ENCODE measurements at places on chromosomes 2 and 18.

DNA sequence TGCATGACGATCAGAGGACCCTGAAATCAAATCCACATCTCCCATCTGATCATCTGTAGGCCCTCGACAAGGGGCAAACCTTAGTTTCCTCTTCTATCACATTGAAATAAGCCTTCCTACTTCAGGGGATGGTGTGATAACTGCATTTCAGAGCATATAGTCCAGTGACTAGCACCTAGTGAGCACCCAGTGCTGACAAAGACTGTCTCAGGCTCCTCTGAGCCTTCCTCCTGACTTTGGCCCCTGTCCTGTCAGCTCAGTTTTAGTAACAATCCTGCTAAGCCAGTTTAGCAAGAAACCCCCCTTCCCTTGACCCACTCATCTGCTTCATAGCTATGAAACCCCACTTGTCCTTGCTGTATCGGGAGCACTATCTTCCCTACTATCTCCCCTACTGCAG lies 304.0 kb downstream of the ALK start:
- DNase-seq = no peak

DNA sequence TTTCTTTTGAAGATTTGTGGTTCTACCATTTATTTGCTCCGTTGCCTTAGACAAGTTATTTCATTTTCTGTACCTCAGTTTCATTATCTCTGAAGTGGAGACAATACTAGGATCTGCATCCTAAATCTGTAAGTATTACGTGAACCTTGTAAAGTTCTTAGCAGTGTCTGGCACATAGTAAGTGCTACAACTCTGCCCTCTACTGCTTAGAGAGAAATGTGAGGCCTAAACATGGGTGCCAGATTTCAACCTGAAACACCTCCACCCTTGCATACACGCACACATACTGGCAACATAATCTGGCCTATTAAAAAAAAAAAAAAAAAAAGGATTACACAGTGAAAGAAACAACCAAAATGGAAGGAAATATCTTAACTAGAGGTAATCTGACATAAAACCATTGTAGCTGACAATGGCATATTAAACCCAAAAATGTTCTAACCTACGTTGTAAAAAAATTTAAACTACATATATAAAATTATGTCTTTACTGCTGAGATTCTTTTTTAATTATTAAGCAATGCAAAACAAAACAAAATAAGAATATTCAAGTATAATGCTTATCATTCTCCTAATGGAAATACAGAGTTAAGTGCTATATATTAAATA lies 132.6 kb downstream of the MAP2 start:
- DNase-seq = no peak

DNA sequence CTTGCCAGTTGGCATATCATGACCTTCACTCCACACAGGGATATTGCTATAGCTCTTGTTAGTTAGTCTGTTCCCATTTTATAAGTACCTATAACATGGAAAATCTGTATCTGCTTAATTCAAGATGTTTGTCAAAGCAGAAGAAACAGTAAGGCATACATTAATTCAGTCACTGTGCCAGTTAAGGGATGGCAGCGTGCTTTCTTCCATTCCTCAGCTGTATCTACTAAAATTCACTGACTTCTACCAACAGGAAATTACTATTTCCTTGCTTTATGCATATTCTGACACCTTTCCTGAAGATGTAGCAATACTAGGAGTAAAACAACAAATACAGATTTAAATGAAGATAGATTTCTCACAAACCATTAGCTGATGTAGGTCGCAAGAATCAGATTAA lies 59.9 kb downstream of the RNF152 start:
- no peak for DNase-seq

DNA sequence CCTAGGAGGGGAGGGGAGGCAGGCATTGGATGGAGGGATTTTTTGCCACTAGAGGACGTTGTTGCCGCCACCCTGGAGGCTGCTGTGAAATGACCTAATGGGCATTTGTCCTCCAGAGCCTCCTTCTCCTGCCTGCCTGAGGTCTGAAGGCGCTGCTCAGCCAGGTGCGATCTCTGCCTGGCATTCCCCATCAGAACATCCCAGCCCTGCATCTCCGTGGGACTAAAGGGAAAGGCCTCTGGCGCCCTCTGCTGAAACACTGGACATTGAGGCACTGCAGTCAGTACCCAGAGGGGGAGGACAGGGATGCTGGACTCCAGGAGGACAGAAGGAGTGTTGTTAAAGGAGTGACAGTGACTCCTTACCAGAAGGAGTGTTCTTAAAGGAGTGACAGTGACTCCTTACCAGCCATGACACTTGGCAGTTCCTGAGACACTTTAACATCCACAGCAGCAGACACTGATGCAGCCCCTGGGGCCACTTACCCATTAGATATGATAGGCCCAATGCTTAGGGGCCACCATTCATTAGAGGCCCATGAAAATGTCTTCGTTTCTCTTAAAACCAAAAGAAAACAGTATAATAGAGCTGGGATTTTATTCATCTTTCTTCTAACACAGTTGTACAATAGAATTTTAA lies 17.0 kb downstream of the THNSL2 start:
- peak; percentile 27 for DNase-seq

DNA sequence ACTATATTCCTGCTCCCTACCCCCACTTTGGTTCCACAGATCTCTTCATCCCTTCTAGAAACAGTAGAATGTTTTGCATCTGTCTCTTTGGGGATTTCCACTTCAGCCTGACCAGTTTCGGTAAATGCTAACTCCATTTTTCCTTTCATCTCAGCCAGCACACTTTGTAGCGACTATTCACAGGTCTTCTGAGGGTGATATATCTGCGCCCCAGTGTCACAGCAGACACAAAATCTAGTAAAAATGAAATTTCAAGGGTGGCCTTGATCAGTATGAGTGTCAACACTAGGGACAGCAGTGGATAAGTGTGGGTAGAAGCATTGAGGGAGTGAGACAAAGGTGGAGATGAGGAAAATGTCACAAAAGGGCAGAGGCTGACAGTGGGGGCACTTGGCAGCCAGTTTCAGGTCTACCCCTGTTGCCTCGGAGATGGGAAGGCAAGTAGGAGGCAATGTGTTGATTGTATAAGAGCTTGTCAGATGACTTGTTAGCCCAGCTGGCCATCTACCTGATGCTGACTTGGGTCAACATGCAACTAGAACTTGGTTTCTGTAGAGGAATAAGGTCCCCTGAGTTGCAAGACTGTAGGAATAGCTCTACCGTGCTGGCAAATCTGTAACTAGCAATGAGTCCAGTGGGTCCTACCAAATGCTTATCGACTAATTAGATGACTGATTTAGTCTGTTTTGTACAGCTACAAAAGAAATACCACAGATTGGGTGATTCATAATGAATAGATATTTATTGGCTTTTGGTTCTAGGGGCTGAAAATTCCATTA lies 60.7 kb downstream of the CXCR4 start:
- peak; percentile 69 for DNase-seq

DNA sequence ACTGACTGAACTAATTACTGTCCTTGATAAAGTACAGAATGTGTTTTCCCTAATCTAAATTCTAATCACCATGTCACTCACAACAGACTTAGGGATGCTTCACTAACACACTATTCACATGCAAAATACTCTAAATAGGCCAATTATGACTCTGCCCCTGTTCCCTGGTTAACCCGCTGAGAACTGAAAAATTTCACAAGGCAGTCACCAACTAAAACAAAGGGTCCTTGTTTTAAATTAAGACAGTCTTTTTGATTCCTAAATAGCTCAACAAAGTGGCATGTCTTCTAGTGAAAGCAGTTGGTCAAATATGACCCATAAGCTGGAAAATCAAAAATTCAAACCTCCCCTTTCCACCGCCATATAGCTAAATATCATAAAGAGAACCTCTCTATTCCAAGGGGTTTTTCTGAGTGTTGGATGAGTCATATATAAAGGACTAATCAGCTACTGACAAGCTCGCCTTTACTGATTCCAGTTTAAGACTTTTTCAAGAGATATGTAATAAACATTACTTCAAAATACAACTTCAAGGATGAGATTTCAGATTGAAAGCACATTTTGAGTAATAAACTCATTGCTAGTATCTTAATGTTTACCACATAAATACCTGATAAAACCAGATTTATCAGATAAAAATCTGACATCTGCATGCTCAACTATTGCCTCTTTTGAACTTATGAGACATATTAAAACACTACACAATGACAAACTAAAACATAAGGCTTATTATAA lies 235.8 kb downstream of the TCF4 start:
- DNase-seq = no peak

GRCh38 chr2:86017901-86018896 lies 87.5 kb downstream of the POLR1A start:
- no peak for DNase-seq

DNA sequence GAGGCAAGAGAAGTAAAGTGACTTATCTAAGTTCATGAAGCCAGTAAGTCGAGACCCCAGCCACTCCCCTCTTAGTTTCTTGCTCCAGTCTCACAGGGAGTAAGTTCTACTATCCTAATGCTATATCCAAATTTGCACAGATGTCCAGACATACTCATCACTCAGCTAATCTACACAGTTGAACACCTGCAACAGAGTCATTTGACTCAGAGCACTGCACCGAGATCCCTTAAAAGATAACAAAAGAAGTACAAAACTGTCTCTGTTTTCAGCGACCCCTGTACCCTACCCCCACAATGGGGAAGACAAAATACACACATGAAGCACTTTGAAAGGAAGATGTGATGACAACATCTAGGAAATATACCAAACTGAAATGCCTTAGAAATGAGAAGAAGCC lies 22.6 kb upstream of the CCDC141 start:
- DNase-seq = no peak

- DNase-seq = no peak
Observed at GRCh38 chr2:190136825-190137224, 74.3 kb upstream of the MSTN start.

- peak; percentile 16 for DNase-seq
Observed at GRCh38 chr2:179253226-179253625, 11.4 kb downstream of the SESTD1 start.

DNA sequence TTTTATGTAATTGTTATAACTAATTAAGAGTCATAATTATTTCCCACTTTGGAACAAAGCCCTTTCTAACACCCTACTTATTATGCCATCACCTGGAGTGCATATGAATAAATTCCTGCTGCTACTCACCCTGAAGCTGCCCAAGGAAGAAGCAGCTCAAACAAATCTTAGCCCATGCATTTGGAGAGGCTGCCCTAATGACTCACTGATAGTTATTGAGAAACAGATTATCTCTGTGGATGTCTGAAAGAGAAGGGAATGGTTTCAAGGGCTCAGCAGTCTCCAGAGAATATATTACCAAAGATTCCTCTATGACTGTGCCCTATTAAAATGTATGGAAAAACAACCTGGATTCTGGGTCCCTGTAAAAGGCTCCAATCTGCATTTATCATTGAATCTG lies 81.0 kb downstream of the GPR39 start:
- no peak for DNase-seq

DNA sequence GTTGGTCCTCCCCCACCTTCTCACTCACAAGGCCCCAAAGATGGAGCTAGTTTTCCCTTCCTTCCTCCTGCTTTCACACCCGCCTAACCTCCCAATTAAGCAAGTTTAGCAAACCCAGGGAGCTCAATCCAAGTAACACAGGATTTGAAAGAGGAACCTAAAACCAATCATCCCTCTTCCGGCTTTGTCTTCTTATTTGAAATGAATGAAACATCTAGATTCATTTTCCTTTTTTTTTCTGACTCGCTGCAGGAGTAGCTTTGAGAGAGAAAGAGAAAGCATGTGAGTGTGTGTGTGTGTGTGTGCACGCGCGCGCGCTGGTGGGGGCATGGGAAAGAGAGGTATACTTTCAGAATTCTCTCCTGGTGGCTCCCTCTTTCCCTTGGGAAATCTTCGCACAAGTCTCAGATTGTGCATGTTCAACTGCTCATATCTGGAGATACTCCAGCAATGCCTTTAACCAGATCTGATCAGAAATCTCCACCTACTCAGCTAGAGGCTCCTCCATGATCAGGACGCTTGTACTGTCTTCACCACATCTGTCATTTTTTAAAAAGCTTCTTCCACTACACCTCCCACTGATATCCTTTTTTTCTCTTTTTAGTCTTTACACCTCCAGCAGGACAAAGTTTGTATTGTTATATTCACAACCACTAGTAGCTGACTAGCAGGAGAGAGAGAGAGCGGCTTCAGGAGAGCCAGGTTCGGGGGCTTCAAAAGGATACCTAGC lies 1.7 kb downstream of the SLC8A1 start:
- DNase-seq = no peak

DNA sequence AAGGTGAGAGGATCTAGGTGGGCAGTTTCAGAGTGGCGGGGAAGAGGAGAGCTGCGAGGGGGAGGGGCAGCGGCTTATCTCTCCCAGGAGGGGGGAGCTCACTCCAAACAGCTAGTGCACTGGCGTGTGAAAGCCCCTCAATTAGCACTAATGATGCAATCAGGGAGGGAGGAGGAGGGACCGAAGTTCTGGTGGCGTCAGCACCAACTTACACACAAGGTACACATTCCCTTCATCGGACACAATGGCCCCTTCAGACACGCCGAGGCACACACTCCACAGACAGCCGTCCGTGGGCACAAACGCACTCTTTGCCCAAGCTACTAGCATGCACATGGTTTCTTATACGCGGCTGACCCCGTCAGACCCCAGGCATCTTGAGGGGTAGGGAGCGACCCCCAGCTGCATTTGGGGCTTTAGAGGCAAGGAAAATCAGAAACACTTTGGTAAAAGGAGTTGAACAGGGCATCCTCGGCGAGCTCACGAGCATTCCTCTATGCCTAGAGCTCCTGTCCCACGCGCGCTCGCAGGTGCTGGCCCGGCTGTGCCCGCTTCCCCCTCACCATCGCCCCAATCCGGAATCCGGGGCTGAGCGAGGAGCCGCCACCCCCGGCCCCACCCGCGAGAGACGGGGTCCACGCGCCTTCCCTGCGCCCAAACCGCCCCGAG lies 868 bp upstream of the PKDCC start:
- no peak for DNase-seq

DNA sequence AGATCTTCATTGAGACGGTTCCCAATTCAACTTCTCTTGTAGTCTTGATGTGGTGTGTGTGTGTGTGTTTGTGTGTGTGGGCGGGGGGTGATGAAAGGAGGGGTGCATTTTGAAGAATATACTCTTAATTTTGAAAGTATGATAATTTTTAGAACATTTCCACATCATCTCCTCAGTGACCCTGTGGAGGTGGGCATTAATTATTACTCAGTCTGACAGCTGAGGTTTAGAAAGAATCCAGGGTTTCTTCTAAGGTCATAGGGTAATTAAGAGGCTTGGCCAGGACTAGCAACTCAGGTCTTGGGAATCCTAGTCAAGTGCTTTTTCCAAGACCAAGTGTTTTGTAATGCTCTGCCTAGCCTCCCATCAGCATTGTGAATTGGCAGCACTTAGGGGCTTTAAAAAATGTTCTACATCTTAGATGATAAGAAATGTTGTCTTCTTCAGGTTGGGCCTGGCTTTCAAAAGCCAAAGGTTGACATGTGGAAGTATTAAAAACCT lies 100.5 kb downstream of the SPTBN1 start:
- DNase-seq = no peak

- DNase-seq = no peak
Observed at GRCh38 chr2:211868996-211869533, 669.5 kb downstream of the ERBB4 start.

DNA sequence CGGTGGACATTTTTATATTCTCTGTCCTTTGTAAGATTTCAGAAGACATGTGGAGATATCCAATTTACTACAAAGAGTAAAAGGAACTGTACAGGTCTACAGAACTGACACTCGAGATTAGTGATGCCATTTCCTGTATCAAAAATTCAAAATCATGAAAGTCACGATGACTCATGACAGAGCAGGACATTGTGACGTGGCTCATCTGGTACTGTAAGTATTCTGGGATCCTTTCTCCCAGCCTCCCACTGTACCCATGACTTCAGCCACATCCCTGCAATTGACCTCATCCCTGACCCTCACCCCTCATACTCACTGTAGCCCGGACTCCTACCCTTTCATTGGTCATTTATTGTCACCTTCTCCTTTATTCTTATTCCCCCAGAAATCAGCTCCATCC lies 736.5 kb downstream of the EPHA4 start:
- no peak for DNase-seq
